Activated naive CD8-positive, alpha-beta T cell treated with anti-CD3 and anti-CD28 coated beads, Interleukin-2, amount 50 U/mL, for 24 hours (primary cell): ENCODE measurements at places on chromosomes 11 and 22.

DNA sequence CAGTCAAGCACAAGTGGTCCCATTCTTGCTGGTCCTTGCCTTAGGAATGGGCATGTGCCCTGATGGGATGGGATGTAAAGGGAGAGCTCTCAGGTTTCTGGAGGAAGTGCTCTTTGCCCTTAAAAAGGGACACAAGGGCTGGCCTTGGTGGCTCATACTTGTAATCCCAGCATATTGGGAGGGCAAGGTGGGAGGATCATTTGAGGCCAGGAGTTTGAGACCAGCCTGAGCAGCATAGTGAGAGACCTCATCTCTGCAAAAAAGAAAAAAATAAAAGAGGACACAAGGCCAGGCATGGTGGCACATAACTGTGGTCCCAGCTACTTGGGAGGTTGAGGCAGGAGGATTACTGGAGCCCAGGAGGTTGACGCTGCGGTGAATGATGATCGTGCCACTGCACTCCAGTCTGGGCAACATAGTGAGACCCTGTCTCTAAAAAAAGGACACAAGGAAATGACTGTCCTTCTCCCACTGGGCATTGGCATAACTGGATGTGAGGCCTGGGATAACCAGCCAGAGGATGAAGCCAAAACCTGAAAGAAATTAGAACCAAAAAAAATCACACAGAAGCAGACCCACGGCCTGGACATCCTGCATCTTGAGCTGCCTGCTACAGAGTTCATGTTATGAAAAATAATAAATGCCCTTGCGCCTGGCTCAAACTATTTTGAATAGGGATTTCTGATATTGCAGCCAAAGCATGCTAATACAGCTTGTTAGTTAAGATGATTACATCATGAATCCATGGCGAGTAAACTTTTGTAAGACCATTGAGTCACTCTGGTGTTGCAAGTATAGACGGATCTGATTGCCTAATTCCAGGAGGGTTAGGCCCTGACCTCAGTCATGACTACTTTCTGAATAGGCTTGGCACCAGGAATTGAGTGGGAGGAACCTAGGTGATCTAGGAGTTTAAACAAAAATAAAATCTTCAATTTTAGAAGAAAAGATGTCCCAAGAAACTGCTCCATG is 12.9 kb upstream of the CRKL start:
- no peak for DNase-seq

DNA sequence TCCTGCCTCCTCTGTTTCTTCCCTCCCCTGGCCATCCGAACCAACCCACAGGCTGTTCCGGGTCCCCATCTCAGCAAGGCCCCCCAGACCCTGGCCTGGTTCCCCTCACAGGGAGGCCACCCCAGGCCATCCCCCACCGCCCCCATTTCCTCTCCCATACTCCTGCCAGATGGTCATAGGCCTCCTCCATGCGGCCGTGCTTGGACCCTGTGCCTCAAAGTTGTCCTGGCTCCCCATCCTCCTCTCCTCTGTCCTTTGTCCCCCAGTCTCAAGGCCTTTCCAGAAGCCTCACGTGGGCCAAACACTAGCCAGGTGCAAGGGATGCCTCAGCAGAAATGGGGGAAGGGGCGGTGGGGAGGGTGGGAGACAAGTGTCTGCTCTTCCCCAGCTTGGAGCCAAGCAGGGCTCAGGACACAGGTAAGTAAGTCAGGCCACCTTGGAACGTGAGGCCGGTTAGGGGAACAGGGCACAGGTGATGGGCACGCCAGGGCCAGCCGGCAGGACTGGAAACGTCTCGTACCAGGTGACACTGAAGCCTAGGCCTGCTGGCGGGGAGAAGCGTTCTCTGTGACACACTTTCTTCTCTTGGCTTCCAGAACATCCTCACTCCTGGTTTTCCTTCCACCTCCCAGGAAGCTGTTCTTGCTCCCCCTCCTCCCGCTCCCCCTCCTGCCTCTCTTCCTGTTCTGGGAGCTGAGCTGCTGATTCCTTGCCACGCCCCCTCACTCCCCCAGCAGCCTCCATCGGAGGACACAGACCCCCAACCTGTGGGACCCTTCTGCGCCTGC is 31.5 kb upstream of the SLC22A12 start:
- no peak for DNase-seq

DNA sequence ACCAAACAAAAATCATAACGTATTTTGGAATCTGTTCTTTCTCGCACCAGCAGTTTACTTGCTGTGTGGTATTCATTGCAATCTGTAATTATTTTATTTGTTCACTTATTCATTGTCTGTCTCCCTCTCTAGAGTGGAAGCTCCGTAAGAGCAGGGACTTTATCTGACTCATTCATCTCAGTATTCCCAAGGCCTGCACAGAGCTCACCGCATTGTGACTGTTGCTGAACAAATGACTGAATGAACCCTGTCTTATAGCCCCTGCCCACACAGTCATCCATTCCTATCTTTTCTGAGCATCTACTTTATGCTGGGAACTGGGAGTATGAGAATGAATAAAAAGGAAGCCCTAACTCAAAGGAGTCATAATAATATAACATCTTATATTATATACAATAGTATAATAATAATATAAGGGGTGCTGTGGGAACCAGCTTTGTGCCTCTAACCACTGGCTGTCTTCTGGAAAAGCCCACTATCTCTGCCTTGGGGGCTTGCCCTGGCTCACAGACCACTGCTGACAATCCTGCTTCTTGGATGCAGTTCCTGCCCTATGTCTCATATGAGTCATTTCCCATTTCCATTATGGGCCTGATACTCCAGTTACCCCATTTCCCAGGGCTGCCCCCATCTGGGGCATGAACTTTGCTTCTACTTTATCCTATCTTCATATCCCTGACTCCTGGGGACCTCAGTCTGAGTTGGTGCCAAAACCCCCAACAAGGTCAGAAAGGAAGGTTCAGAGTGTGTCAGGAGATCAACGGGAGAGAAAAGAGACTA is 11.0 kb downstream of the XRRA1 start:
- no peak for DNase-seq

DNA sequence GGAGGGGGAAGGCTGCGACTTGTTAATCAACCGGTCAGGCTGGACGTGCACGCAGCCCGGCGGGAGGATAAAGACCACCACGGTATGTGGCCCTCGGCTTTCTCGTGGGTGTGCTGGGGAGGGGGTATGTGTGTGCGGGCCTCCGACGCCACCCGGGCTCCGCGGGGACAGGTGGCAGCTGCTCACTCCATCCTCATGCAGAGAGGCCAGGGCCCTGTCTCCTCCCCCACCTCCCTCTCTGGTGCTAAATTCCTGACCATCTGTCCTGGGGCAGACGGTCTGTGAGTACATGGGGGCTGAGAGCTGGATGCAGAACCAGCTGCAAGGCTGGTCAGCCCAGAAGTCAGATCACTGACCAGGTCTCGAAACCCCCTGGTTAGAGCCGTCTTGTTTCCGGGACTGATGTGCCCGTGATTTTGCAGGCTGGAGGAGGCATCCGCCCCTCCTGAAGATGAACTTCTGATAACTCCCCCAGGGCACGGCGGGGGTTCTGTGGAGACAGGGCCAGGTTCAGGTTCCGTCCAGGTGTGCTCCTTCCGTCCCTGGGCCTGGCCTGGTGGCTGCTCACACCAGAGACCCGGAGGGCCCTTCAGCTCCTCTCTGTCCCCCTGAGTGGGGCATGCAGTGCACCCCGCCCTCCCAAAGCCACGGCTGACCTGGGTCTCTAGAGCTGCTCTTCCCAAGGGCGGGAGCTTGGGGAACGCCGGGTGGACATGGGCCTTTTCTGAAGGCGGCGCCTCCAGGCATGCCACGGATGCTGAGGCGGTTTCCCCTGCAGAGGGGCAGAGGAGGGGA is 1119.7 kb downstream of the BRD1 start:
- no peak for DNase-seq

- no peak for DNase-seq
Measured at GRCh38 chr11:18791969-18792628, 501 bp upstream of the PTPN5 start.

- DNase-seq, result no peak
Measured at GRCh38 chr22:42371099-42371498, 61.1 kb downstream of the NFAM1 start.

GRCh38 chr11:79950172-79950571 is 509.3 kb upstream of the TENM4 start:
- no peak for DNase-seq

DNA sequence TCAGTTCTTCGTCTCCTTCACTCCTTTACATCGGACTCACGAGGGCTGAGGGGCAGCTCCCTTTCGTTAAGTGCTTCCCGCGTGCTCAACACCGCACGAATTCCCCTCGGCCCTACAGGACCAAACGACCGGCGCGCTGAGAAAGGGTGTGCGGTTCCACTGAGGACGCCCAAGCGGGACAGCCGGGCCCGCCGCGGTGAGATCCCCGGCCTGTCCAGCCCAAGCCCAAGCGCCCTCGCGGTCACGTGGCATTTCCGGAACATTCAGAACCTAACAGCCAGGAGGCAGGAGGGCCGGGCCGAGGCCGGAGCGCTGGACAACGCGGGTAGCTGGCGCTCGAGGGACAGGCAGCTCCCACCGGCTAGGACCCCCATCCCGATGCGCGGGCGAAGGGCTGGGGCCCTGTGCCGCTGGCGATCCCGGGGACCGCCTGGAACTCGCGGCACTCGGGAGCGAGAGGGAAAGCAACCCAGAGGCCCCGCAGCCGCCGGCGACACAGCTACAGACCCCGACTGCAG is 737 bp upstream of the STIP1 start:
- DNase-seq, result no peak

DNA sequence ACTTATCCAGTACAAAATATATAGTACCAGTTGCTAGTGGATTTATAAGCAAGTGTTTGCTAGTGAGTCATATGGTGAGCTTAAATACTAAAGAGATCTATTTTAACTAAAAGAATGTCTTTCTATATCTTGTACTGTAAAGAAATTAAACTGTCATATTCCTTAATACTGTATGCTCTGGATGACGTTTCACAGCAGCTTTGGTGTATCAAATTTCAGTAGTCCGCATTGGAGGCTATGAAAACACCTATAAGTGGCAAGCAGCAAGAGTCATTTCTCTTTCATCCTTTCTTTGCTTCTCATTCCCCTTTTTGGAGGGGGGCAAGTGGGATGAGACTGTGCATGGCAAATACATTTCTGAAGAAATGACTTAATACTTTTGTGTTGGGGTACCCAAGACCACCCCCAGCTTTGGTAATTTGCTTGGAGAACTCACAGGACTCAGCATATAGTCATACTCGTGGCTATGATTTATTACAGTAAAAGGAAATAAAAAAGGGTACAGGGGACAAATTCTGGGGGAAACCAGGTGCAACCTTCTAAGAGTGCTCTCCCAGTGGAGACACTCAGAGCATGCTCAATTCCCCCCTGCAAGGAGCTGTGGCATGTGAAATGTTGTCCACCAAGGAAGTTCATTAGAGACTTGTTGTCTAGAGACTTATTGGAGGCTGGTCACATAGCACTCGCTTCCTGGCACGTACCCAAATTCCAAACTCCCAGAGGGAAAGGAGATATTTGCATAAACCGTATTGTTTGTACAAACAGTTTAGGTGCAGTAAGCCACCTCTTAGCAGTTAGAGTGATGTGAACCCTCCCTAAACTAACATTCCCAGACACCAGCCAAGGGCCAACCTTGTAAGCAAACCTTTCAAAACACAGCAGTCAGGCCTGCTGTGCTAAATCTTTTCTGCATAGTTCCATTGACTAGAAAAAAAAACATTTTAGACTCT is 210.8 kb downstream of the PGR start:
- DNase-seq, result no peak

- DNase-seq, result no peak
Measured at GRCh38 chr11:125253795-125254525, 89.4 kb downstream of the PKNOX2 start.

DNA sequence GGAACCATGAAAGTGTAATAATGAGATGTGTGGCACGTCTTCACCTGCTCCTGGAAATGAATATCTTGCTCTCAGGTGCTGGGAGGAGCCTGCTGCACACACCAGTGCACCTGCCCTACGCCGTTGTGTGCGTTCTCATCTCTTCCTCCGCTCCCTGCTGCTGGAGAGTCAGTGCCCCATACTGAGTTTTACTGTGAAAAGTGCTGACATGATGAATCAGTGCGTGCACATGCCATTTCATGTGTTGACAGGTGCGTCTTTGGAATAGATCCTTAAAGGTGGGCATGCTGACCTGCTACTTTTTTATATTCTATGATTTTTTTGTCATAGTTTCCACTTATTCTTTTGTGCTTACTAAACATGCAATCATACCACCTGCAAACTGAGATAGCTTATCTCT is 1015.8 kb downstream of the BRD1 start:
- no peak for DNase-seq

DNA sequence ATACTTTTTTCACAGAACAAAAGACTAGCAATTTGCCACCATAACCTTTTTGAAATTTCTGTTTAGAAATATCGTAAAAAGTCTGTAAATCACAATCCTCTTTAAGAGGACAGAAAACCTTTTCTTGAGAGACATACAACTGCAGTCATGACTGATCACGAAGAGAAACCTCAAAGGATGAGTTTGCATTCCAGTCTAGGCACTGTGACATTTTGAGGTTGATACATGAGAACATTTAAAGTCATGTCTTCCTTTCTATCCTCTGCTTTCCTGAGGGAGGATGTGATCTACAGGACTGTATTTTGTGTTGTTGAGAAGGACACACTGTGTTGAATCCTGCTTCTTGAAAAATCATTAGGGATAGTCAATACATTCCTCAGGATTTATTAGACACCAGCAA is 476.7 kb upstream of the CCDC179 start:
- no peak for DNase-seq

DNA sequence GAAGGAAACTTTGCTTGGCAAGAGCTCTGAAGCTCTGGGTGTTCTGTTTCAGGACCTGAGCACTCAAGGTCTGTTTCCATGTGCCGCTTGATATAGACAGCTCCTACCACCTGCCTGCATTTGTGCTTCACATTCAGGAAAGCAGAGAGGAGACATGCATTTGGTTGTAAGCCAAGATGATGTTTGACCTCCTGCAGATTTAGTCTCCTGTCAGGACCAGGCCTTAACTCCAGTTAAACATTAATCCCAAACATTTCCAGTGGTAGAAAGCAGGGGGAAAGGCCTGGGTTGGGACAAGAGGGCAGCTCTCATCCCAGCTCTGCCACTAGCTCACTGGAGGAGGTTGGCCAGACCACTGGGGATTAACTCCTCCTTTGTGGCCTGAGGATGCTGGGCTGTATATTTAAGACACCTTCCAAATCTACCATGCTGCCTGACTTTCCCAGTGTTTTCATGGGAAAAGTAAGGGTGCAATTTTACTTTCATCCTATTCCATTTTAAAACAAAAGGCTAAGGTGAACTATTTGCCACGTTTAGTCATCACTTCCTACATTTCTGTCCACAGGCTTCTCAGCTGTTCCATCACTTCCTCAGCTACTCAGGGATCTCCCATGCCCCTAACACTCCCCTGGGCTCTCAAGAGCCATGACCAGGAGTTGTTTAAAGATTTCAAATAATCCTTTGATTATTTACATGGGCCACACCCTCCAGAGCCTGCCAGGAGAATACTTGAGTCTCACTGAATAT is 80.9 kb downstream of the INSC start:
- DNase-seq, result no peak
